T-cell (primary cell): ENCODE measurements at places on chromosomes 2 and 18.

- H3K36me3 ChIP-seq = no peaks in the 10 kb centered on the region
- no peak for DNase-seq
These were observed 22.4 kb downstream of the ZNF532 start for GRCh38 chr18:58886864-58887612.

DNA sequence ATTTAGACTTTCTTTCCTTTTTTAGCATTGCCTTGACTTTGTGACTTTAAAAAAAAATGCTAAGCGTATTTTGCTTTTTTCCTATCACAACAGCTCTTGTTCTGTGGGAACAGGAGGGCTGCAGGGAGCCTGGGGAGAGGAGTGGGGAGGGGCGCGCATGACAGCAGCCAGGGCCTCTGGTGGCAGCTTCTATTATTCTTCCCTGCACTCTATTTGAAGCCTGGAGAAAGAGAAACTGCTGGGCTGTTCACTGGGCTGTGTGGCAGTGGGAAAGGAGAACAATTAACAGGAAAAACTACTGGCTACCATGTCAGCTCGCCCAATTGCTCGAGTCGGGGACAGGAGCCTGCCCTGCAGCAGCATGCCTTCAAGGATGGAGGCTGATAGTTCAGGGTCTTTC is 119.0 kb upstream of the ZBTB14 start:
- no peak overlapping the region for H3K27ac ChIP-seq
- DNase-seq = no peak
- peaks cover 10% of the 10 kb centered on the region for H3K27me3 ChIP-seq
- H3K4me3 ChIP-seq = no peak overlapping the region

DNA sequence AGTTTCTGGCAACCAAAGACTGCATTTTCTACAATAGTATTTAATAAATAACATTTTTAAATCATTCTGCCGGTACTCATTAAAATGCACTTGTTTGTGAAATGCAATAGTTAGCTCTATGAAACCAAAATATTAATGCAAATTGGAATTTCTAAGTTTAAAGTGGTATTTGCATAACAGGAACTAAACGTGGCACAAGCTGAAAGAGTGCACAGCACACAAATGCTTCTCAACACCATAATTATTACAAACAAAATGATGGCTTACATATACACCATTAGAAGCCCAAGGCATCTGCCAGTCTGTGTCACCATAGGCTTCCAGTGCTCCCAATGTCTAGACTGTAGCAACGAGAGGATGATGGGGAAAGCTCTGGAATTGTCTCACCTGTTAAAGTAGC is 280.5 kb downstream of the TCF4 start:
- H3K4me1 ChIP-seq = no peaks in the 10 kb centered on the region
- H3K36me3 ChIP-seq = no peaks in the 10 kb centered on the region
- no peak overlapping the region for H3K4me3 ChIP-seq
- no peaks in the 10 kb centered on the region for H3K27me3 ChIP-seq
- DNase-seq = no peak

GRCh38 chr2:62577994-62578781 is 72.2 kb upstream of the TMEM17 start:
- H3K4me3 ChIP-seq = no peak overlapping the region
- no peaks in the 10 kb centered on the region for H3K4me1 ChIP-seq
- H3K27ac ChIP-seq = no peak overlapping the region
- no peak for DNase-seq

DNA sequence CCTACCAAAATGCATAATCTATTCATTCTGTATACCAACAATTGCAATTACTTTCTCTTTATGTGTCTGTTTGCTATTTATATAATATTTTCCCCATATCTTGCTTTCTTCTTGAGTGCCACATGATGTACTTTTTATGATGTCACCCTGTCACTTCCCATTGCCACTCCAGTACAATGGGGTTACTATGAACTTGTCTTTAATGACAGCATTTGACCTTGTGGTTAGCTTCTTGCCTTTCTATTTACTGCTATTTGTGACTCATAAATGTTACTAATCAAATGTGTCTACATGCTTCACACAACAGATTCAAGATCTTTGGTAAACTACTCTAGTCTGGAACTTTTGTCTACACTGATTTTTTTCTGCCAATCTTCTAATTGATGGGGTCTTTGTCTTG is 486.3 kb downstream of the NR4A2 start:
- no peak overlapping the region for H3K27ac ChIP-seq
- no peaks in the 10 kb centered on the region for H3K4me1 ChIP-seq
- DNase-seq = no peak
- no peaks in the 10 kb centered on the region for H3K36me3 ChIP-seq
- H3K27me3 ChIP-seq = no peaks in the 10 kb centered on the region

- DNase-seq = no peak
- no peak overlapping the region for H3K27ac ChIP-seq
- no peak overlapping the region for H3K4me3 ChIP-seq
- H3K36me3 ChIP-seq = no peaks in the 10 kb centered on the region
- H3K4me1 ChIP-seq = no peaks in the 10 kb centered on the region
These were observed 160.4 kb upstream of the PID1 start for GRCh38 chr2:229431327-229431954.

DNA sequence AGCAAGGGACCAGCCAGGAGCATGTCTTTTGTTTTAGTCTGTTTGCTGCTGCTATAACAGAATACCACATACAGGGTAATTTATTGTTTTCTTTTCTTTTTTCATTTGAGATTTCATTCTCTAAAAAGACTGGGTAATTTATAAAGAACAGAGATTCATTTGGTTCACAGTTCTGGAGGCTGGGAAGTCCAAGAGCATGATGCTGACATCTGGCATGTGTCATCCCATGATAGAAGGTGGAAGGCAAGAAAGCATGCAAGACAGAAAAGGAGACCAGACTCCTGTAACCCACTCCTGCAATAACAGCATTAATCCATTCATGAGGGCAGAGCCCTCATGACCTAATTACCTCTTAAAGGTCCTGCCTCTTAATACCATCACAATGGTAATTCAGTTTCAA is 14.8 kb downstream of the SGO2 start:
- H3K27ac ChIP-seq = no peak overlapping the region
- H3K4me3 ChIP-seq = no peak overlapping the region
- peaks cover 6% of the 10 kb centered on the region for H3K36me3 ChIP-seq
- DNase-seq = no peak

- H3K36me3 ChIP-seq = peaks cover 10% of the 10 kb centered on the region
- no peaks in the 10 kb centered on the region for H3K27me3 ChIP-seq
These were observed 5.8 kb downstream of the OXER1 start for GRCh38 chr2:42757981-42758740.

DNA sequence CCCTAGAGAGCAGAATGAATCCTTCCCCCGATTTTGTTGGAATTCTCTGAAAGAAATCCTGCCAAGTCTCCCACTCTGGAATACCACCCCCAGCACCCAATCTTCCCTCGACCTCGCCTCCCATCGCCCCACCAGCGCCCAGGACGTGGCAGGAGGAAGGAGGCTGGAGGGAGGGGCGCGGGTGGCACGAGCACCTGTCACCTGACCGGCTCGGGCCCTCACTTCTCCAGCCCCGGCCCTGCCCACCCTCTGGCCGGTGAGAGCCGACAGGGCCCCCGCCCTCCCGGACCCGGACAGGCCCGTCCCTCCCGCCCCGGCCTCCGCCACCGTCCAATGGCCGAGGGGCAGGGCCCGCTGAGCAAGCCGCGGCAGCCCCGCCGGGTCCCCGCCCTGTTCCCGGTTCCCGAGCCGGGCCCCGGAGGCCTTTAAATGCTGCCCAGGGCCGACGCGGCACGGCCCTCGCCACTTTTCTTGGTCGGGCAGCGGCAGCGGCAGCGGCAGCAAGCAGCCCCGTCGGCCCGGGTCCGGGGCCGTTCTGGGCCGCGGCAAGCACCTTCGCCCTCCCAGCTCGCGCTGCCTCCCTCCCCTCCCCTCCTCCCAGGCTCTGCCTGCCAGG is at the start of gene LGALSL:
Gene LGALSL (plus strand): TSS at position 393 of the 616 bp plus-strand sequence. CDS start 384 bp downstream, outside the sequence.
- H3K27me3 ChIP-seq = no peaks in the 10 kb centered on the region
- H3K27ac ChIP-seq = no peak within 1 kb of the TSS
- no peaks in the 10 kb centered on the region for H3K36me3 ChIP-seq
